ENCODE measurements at places on chromosomes 5 and 9.

DNA sequence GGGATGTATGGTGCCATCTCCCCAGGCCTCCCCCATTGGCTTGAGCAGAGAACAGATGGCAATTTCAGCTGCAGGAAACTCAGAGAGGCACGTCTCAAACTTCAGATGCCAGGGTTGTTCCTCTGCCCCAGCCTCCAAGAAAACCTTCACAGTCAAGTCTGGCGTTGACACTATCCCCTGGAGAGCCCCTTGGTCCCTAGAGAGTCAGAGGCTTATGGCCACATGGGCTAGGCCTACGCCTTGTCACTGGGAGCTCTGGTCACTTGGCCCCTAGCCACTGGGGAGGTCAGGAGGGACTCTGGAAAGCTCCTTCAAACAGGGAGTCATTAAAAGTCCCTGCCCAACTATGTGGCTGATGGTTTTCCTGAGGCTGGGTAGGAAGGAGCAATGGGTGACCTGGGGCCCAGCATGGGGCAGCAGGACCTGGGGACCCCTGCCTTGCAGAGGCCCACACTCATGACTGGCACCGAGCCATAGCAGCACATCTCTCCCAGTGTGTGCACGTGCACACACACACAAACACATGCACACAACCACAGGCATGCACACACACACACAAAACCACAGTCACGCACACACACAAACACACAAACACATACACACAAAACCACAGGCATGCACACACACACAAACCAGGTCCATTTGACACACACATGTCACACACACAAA is 144.2 kb downstream of the GADD45G start:
- no peak for DNase-seq

- DNase-seq: no peak
Measured at GRCh38 chr9:1208157-1208556, 158.0 kb downstream of the DMRT2 start.

- no peak for DNase-seq
Measured at GRCh38 chr9:129253803-129254381, 75.8 kb upstream of the IER5L start.

DNA sequence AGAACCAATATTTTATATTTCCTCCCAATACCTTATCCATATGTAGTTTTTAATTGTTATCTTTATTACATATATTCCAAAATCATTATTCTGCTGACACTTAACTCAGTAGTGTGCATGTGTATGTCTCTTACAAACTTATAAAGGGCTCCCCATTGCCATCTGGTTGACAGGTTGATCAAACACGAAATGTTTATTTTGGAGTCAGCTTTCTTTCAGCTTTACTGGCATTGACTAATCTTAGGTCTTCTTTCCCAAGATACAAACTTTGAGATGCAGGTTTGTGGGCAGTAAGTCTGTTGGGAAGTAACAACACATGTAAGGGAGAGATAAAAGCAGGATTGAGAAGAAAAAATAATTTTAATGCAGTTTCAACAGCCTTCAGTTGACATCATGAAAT is 716.0 kb upstream of the CHD1 start:
- no peak for DNase-seq

- no peak for DNase-seq
Measured at GRCh38 chr9:34714007-34714406, 4.1 kb upstream of the CCL21 start.

- DNase-seq: no peak
Measured at GRCh38 chr5:112908854-112909253, 13.2 kb downstream of the REEP5 start.

GRCh38 chr9:114178756-114179450 is 23.6 kb downstream of the COL27A1 start:
- DNase-seq: peak; percentile 86

- DNase-seq: no peak
Measured at GRCh38 chr9:27348785-27349697, 52.1 kb upstream of the EQTN start.

DNA sequence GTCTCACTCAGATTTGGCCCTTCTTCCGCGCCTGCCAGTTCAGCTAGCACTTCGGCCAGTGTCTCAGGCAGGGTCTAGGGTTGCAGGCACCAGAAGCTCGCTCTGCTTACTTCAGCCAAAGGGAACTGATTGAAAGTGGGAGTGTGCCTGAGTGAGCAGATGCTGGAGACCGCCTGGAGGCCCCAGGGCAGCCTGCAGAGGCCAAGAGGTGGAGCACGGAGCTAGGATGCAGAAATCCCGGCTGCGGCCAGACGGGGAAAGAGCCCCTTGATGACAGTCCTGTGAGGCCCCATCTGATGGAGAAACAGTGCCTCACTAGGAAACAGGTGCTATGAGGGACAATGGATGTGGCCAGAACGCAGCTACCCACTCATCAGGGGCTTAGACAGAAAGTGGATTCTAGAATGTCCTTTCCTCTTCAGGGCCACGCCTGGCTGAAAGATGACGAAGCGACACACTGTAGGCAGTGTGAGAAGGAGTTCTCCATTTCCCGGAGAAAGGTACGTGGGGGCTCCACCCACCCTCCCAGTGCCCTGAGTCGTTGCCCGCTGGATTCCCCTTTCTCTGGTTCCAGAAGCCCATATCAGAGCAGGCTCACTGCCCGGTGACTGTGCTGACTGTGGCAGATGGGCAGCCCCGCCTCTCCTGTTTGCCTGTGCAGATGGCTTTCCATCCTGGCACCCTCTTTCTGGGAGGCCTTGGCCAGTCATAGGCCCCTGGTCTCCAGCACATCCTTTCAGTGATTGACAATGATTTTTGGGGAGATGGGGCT is 16.1 kb downstream of the HNRNPH1 start:
- no peak for DNase-seq

GRCh38 chr5:134821841-134822240 is 23.9 kb upstream of the C5orf24 start:
- DNase-seq: no peak

DNA sequence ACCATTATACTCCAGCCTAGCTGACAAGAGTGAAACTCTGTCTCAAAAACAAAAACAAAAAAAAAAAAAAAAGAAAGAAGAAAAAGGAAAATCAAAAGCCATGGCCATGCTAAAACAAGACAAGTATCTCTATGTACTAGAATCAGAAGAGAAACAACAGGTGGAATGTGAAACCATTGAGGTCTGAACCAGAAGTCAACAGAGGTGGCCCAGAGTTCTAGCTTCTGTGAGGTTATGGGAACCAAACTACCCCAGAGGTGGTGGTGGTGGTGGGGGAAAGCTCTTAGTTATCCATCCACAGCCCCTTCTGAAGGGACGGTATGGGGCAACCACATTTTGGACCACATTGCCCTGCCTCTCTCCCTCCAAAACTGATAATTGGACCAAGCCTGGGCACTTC is 59.5 kb upstream of the ZNF366 start:
- DNase-seq: no peak

- no peak for DNase-seq
Measured at GRCh38 chr9:104794070-104794469, 30.1 kb downstream of the NIPSNAP3B start.

DNA sequence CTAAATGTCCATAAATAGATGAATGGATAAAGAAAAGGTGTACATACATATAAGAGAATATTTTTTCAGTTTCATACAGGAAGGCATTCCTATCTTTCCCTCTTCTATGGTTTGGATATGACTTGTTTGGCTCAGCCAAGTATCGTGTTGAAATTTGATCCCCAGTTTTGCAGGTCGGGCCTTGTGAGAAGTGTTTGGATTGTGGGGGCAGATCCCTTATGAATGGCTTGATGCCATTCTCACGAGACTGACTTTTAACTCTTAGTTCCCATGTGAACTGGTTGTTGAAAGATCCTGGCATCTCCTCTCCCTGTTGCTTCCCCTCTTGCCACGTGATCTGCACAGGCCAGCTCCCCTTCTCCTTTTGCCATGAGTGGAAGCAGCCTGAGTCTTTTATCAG is 421.1 kb upstream of the FTMT start:
- DNase-seq: no peak

- DNase-seq: no peak
Measured at GRCh38 chr5:83090169-83090568, 12.8 kb downstream of the XRCC4 start.

- no peak for DNase-seq
Measured at GRCh38 chr9:107919263-107919662, 429.7 kb upstream of the KLF4 start.

DNA sequence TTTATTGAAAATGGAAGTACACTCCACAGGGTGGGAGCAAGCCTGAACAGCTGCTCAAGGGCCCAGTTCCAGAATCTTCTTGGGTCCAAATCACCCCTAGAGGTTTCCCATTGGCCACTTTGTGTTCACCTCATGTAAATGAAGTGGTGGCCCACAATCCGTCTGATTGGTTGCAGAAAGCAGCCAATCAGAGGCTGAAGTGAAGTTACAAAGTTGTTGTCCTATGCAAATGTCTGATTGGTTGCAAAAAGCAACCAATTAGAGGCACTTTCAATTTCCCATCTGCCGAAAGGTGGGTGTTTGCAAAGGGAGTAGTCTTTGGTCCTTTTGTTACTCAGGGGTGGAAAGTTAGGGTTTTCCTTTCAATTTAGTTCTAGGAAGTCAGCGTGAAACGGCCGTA is 8.8 kb downstream of the TMEM171 start:
- DNase-seq: no peak

DNA sequence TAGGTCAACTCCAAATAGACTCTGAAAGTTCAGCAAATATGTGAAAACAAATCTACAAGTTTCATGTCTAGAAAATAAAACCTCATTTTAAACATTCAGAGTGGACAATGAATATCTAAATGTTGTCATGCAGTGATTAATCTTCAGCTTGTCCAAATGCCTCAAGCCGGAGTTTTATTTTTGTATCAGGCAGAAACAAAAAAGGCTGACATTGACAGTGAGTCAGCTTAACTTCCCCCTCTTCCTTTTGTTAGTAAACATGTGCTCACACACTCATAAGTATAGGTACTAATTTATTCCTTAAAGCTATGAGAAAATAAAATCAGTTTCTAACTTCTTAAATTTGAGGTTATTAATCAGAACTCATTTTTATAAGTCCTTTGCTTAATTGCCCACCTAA is 467.9 kb upstream of the DAB2 start:
- no peak for DNase-seq

GRCh38 chr9:123425836-123426365 is 69.9 kb downstream of the CRB2 start:
- DNase-seq: peak; percentile 16

- no peak for DNase-seq
Measured at GRCh38 chr5:39102684-39103155, 28.5 kb upstream of the RICTOR start.

DNA sequence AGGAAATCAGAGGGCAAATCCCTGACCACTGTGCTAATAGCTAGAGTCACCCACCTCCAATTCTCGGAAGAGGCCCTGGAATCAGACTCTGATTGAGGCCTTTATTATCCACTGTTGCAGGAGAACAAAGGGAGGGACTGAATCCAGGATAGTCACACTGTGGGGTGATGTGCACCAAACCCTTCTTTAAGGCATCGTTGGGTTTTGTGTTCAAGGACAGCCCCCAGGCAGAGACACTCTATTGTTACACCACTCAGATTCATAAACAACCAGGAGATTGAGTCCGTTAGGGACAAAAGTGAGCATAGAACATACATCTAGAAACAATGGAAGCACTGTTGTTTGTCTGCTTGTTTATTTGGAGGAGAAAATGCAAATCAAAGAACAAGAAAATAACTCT is 124.6 kb upstream of the TBCA start:
- DNase-seq: no peak

DNA sequence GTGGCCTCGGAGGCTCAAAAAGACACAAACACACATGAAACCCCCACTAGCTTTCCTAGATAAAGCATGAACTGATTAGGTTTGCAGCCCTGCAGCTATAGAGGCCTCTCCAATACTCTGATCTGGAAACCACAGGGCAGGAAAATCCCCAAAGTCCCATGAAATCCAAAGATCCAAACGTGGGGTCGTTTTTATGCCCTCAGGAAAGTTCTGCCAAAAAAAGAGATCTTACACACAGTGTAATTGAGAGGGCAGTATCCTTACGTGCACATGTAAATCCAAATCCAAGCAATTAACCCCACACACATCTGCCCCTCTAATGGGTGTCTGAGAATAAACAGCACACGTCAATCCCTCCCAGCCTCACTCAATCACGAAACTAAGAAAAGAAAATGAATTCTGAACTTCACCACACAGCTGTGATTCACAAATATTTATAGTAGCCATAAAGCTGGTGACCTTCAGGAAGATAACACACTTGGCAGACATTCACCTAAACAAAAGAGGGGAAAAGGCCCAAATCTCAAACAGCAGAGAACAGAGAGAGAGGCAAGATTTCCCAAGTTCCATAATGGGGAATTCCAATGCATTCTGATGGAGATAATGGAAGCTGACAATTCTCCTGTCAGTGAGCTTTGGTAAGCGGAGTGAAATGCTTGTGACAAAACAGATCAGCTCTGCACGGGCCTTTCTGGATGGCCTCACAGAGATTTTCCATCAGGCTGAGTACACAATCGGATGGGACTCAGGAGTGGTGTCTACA is 114.2 kb downstream of the SEMA5A start:
- DNase-seq: no peak

Data from left lobe of liver (tissue), 2 donors.